ENCODE measurements at places on chromosomes 6 and 20.

DNA sequence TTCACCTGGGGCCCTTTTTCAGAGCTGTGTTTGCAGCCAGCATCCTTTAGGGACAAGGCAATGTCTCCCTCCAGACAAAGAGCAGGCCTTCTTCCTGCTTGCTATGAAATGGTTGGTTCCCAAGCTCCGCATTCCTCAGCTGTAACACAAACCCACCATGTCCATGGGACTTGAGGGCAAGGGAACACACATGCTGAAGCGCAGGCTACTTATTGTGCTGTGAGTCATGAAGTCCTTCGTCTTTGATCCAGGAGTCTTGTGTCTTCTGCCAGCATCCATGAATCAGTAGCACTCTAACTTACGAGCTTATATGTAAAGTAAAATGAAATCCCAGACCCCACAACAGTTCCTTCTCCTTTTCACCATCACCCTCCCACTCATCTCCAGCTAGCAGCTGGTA, 59.0 kb downstream of the ANKRD60 start:
- DNase-seq: no peak

GRCh38 chr6:107600936-107601335, 111.0 kb downstream of the SOBP start:
- no peak for DNase-seq

GRCh38 chr6:162543221-162543620, 184.3 kb downstream of the PRKN start:
- no peak for DNase-seq

DNA sequence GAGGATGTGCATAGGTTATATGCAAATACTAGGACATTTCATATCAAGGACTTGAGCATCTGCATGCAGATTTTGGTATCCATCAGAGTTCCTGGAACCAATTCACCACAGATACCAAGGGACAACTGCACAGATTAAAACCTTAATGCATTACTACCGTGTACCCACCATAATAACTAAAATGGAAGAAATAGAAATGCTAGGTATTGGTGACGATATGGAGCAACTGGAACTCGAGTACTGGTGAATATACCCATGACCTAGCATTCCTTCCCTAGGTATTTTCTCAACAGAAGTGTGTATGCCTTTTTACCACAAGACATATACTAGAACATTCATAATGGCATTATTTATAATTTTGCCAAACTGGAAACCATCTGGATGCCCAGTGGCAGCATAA, 18.5 kb downstream of the KCNS1 start:
- no peak for DNase-seq

- no peak for DNase-seq
These were observed 15.4 kb upstream of the STMND1 start for GRCh38 chr6:17086469-17086868.

Measured in stimulated activated CD8-positive, alpha-beta memory T cell treated with anti-CD3 and anti-CD28 coated beads, Interleukin-7, amount 100 ng/mL, for 1 hour (primary cell).